Fibroblast of lung (primary cell): ENCODE measurements at places on chromosomes 12 and 14. TPM values are rescaled to one million over a fixed set of nuclear protein-coding genes. Genes with fewer than 3 reads are reported as not detected.
A peak's percentile ranks its signal among the peaks of the same experiment; 100 is the strongest.

Gene ACAD10
- polyA plus RNA-seq: 10.1 and 11.2 TPM in 2 replicates

Gene ETFBKMT
- polyA plus RNA-seq: 1.9 and 2.8 TPM in 2 replicates

DNA sequence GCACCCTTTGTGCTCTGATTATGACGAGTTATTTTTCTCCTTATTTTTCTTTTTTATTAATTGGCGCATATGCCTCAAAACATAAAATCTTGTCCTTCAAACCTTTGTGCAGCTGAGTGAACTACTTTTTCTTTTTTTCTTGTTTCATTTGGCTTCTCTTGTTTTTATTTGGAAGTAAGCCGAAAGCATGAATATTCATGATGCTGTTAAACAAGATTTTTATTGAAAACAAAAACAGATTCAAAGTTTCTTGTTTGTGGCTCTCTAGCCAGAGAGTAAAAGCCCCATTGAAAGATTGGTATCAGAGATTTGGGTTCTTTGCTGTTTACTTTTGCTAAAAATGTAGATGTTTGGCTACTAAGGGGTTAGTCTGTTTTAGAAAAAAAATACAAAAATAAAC lies 183.8 kb downstream of the TMEM132C start:
- no peak for DNase-seq

DNA sequence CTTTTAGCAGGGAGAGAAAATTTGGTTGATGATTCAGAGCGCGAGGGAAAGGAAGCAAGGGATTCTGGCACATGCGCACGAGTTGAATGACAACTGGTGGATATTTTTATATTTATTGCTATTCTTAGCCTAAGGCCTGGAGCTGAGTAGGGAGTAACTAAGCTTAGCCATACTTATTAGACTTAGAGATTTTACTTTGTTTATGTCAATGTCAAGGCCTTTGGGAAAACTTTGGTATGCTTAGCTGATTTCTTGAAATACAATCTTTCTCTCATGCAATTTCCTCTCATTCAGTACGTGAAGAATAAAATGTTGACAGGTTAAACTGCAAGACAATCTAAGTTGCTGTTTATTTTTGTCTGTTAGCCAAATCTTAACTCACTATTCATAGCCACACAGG lies 101.1 kb downstream of the CRADD start:
- DNase-seq: peak; percentile 75

GRCh38 chr12:71465796-71466195 lies 26.2 kb downstream of the LGR5 start:
- no peak for DNase-seq

Gene CD27
- 0.06 and 0.07 TPM in 2 replicates for polyA plus RNA-seq

Gene LMO3
- 0.12 and 0.15 TPM in 2 replicates for polyA plus RNA-seq

Gene CCDC177
- polyA plus RNA-seq: not detected in 2 replicates

Gene KRT6B
- polyA plus RNA-seq: 0.05 and 0.07 TPM in 2 replicates

- no peak for DNase-seq
These were observed 22.7 kb downstream of the PLEK2 start for GRCh38 chr14:67389275-67389674.

- no peak for DNase-seq
These were observed 542.4 kb downstream of the FLRT2 start for GRCh38 chr14:86072116-86072894.

Gene AQP6
- 0.06 TPM in 1 of 2 replicates, not detected in the other for polyA plus RNA-seq

- no peak for DNase-seq
These were observed at the start of gene BEST3 for GRCh38 chr12:69698769-69699540. TSS of gene BEST3 (minus strand) at chr12:69699303. CDS start at chr12:69697798, 1,505 bp downstream.

Gene PIK3C2G
- polyA plus RNA-seq: not detected in 2 replicates

Gene LRRC10
- polyA plus RNA-seq: not detected in 2 replicates

DNA sequence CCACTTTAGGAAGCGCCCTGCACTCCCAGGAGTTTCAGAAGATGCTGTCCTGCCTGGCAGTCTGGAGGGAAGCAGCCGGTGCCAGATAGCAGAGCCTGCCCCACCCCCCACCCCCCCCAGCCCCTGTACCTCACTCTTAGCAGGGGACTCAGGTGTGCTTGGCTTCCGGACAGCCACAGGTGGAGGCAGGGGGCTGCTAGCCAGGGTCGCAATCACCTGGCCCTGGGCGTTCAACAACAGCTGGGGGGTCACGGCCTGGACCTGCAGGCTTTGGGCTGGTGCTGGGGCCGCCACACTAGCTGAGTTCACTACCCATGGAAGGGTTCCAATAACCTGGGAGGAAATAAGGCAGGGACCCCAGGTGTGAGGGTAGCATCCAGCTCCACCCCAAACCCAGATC lies 22.0 kb downstream of the POU6F1 start:
- DNase-seq: no peak

DNA sequence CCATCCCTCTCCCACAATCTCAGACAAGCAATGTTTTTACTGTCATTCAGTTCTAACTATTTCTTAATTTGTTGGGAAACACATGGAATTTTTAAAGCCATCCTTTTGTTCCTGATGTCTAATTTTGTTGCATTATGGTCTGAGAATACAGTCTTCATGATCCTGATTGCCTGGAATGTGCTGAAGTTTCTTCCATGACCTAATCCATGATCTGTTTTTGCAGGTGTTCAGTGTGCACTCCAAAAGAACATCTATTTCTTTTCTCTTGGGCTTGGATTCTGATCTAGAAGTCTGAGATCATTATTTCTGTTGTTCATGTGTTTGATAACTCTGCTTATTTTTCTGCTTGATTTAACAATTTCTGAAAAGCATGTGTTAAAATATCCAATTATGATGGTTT lies 43.2 kb upstream of the PHC1 start:
- DNase-seq: no peak

GRCh38 chr14:103801459-103801858 lies 45.9 kb downstream of the PPP1R13B start:
- DNase-seq: peak; percentile 90

Gene ARID2
- polyA plus RNA-seq: 14.0 and 14.5 TPM in 2 replicates

DNA sequence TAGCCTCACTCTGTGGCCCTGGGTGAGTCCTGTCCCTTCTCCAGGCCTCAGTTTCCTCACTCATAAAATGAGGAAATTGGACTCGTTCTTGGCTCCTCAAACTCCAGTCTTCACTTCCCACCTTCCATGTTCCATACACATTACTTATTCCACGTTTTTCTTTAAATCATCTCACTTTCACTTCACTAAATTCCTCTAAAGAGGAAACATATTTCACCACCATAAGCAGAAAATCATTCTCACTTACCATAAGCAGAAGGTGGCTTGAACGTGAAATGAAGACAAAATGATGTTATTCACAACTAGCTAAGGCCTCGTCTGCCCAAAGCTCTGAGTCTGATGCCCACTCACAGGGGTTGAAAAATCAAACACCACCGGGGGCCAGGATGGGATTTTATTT lies 278.3 kb downstream of the ADGRD1 start:
- DNase-seq: no peak

GRCh38 chr14:92397953-92398564 lies 75.1 kb downstream of the SLC24A4 start:
- no peak for DNase-seq

Gene ANO4
- polyA plus RNA-seq: 11.7 TPM in 2 replicates

Gene MYF5
- not detected in 2 replicates for polyA plus RNA-seq

DNA sequence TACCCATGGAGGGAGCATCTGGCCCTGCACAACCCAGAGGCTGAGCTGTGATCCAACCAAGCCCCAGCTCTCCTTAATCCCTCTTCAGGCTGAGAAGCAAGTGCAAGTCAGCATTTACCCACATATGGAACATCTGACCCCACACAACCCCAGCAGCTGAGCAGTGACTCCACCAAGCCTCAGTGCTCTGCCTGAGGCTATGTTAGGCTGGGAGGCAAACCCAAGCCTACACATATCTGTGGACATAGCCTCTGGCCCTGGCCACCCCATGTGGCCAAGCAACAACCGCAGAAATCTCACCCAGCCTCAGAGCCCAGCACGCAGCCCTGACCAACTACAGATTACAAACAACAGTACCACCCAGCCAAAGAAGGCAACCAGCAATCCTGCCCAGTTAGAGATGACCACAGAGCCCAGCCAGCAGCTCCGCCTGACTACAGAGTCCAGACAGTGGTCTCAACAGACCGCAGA lies 142.8 kb downstream of the NUAK1 start:
- DNase-seq: peak; percentile 35

Gene KCNH3
- 0.05 and 0.09 TPM in 2 replicates for polyA plus RNA-seq
